RKO (cell line): ENCODE measurements at places on chromosomes 6 and 20.

- no peak for DNase-seq
Observed at GRCh38 chr6:12818324-12818723, 101.8 kb downstream of the PHACTR1 start.

DNA sequence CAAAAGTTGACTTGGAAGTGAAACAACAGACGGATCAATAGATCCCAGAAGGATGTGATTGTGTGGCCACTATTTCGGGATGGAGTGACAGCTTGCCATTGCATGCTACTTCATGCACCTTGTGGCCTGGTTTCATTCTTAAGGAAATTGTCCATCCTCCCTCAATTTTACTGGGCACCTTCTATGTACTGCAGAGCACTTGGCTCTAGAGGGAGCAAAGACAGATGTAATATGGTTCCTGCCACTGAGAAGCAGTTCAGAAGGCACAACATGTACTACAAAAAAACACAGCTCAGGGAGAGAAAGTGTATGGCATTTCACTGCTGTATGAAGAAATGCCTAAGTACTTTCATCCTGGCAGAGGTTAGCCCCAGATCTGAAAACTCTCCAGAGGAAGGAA is 91.9 kb downstream of the FOXA2 start:
- DNase-seq: peak; percentile 7

DNA sequence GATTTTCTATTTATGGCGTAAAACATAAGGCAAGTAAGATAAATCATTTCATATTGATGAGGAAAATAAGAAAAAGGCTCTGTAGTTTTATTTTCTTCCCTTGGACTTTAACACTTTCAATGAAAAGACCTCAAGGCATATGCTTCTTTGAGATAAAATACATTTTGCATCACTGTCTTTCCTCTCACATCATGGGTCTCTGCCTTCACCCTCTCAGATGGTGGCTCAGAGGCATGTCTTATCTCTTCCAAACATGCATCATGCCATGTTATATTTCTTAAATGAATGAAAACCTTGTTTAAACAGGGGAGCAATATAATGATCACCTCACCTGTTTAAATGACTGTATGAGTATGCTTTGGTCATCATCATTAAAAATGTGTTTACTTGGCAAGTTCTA is 59.3 kb downstream of the PRL start:
- DNase-seq: no peak

DNA sequence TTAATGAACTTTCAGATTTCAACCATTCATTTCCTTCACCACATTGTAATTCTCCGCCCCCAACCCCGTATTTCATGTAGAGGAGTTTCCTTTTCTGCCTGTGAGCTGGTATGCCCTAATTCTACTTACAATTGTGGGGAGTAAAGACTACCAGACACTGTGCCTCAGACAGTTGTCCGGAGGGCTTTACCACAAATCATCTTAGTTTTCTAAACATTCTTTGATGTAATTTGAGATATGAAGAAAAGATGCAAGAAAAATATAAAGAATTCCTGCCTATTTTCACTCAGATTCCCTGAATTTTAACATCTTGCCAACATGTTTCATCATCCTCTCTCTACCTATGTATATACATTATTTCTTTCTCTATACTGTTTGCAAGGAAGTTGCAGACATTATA is 28.3 kb upstream of the LOC128125822 start:
- DNase-seq: no peak
